Eye (tissue), 1 donor: ENCODE measurements at places on chromosomes 16 and 17.

DNA sequence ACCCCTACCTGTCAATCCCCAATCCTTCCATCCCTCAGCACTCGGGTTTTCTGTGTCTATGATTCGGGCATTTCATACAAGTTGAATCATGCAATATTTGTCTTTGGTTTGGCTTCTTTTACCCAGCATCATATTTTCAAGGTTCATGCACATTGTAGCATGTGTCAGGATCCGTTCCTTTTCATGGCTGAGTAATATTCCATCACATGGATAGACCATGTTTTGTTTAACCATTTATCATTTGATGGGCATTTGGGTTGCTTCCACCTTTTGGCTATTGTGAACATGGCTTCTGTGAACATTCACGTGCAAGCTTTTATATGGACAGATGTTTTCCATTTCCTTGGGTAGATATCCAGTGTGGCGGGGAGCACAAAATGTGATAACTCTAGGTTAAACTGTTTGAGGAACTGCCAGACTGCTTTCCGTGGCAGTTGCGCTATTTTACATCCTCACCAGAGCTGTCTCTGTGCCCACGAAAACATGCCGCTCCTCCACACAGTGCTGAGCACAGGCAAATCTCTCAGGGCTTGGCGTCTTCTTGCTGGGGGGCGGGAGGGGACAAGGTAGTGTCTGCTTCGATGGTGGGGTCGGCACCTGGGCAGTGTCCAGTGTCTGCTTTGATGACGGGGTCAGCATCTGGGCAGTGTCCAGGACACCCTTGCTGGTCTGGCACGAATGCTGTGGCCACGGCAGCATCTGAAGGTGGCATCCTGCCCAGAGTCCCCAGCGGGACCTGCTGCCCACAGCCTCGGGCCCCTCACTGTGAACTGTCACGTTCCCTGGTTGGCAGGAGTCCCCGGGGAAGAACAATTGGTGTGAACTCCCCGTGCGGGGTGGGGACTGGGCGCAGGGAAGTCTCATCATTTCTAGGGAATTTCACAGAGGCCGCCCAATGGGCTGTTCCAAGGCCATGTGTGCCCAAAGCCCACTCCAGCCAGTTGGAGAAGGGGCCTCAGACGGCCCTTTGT is 32.4 kb upstream of the JPH3 start:
- no peak for DNase-seq

- no peak for DNase-seq
These were observed 125.0 kb upstream of the IRX3 start for GRCh38 chr16:54411544-54411943.

- DNase-seq = no peak
These were observed 24.8 kb upstream of the SLC38A7 start for GRCh38 chr16:58709333-58709732.

GRCh38 chr16:52451971-52452421 is 94.9 kb downstream of the TOX3 start:
- DNase-seq = no peak

- peak; percentile 82 for DNase-seq
These were observed 25.2 kb upstream of the CIBAR2 start for GRCh38 chr16:85137323-85138072.

DNA sequence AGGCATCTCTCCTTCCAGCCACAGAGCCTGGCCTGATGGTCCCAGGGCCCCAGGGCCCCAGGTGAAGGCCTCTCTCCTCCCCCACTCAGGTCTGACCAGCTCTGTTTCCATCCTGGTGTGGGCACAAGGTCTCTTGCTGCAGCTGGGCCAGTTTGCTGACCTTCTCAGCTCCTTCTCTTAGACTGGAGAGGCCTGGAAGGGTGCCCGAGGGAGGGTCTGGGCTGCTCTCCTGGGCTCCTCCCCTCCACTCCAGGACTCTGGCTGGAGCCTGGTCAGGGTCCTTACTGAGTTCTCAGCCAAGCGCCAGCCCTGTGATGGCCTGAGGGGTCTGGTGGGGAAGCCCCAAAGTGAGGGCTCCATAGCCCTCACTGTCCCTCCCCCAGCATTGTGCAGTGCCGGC is 12.4 kb downstream of the SOCS3 start:
- no peak for DNase-seq

DNA sequence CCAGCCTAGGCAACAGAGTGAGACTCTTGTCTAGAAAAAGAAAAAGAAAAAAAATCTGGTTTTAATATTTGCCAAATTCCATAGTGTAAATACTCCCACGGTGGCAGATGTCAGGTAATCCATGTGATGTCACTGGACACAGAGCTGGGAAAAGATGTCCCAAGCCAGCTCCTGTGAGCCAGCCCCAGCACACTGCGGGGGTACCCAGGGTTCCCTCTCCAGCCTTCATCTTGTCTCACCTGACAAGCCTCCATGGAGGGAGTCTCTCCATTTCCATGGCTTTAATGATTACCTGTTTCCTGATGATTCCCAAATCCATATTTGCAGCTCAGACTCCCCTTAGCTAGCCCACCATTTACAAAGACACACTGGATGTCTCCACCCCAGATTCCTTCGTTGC is 4.6 kb downstream of the CD300LB start:
- no peak for DNase-seq

DNA sequence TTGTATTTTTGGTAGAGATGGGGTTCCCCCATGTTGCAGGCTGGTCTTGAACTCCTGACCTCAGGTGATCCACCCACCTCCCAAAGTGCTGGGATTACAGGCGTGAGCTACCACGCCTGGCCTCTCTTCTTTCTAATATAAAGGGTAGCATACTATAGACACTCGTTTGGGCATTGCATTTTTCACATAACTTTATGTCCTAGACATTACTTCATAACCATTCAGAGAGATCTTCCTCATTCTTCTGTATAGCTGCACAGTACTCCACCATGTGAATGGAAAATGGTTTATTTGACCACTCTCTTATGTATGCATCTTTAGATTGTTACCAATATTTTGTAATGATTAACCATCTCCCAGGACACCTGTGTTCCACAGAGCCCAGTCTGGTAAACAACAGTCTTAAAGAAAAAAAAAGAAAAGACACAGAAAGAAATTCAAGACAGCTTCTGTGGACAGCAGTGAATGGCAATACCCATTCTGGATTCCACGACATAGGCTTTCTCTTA is 42.1 kb downstream of the TK2 start:
- no peak for DNase-seq

- DNase-seq = no peak
These were observed 888.1 kb downstream of the KCNJ2 start for GRCh38 chr17:71057448-71057847.

GRCh38 chr16:16120044-16120381 is 103.3 kb downstream of the ABCC6 start:
- DNase-seq = no peak

GRCh38 chr17:4485676-4486646 is 12.7 kb upstream of the SPNS2 start:
- no peak for DNase-seq

- DNase-seq = no peak
These were observed 328.3 kb downstream of the FOXL1 start for GRCh38 chr16:86906623-86907022.

GRCh38 chr16:50988441-50988840 is 162.6 kb downstream of the SALL1 start:
- no peak for DNase-seq

- DNase-seq = no peak
These were observed 37.7 kb downstream of the WWOX start for GRCh38 chr16:78137179-78137578.

DNA sequence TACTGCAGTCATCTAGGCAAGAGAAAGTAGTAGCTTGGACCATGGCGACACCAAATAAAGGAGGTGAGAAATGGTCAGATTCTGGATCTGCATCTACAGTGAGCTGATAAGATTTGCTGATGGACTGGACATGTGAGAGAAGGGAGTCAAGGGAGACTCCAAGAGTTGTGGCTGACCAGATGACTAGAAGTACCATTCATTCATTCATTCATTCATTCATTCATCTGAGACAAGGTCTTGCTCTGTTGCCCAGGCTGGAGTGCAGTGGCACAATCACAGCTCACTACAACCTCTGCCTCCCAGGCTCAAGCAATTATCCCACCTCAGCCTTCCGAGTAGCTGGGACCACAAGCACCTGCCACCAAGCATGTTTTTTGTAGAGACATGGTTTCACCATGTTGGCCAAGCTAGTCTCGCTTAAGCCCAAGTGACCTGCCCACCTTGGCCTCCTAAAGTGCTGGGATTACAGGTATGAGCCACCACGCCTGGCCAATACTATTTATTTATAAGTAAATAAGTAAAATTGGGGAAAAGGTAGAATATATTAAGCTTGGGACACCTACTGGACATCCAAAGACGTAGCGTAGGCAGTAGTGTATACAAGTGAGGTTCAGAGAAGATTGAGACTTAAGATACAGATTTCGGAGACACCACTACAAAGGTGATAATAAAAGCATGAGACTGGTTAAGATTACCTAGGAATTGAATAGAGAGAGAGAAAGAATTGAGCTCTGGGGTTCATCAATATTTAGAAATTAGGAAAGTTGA is 15.7 kb upstream of the RNF43 start:
- no peak for DNase-seq

GRCh38 chr17:39225959-39226683 is 376 bp upstream of the STAC2 start:
- peak; percentile 94 for DNase-seq

DNA sequence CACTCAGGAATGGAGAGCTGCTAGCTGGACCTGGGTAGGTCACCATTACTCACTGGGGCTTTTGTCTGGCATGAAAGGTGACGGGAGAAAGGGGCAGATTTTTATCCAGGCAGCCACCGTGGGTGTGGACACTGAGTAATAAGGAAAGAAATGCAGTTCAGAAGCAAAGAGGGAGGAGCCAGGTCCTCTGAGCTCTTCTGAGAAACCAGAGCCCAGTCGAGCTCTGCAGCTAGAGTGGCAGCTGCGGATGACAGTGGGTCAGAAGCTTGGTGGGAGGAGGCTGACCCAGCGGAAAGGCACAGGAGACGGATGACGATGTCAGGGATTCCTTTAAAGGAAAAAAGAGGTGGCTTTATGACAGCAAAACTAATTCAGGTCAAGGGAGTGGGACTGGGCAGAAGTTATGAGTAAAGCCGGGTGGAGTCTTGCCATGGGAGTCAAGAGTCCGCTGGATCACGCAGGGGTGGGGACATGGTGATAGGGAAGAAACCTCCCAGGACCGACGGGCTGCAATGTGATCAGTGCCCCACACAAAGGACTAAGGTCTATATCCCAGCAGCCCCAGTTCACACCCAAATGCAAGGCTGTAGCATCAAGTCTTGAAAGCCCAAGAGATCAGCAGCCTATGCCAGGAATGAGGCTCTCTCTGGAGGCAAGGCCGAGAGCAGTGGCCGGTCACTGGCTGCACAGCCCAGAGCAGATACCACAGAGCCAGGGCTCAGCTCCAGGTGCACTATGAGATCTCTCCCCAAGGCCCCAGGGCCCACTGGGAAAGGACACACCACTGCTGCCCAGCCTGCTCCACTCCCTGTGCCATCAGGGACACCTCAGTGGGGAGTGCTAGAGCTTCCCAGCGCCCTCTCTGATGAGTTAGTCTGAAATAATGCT is 6.3 kb upstream of the MNT start:
- no peak for DNase-seq
